Stimulated activated CD8-positive, alpha-beta memory T cell treated with anti-CD3 and anti-CD28 coated beads, Interleukin-4, amount 100 ng/mL, for 48 hours (primary cell): ENCODE measurements at places on chromosomes 3 and 15.
A peak's percentile ranks its signal among the peaks of the same experiment; 100 is the strongest.

GRCh38 chr3:119810018-119810435, 28.1 kb downstream of the NR1I2 start:
- peak; percentile 67 for DNase-seq

- no peak for DNase-seq
These were observed 119.2 kb downstream of the TMEM266 start for GRCh38 chr15:76179023-76179422.

- no peak for DNase-seq
These were observed 35.5 kb downstream of the NR2F2 start for GRCh38 chr15:96365781-96366525.

- DNase-seq: no peak
These were observed 284.5 kb upstream of the PLSCR5 start for GRCh38 chr3:146889626-146890025.

DNA sequence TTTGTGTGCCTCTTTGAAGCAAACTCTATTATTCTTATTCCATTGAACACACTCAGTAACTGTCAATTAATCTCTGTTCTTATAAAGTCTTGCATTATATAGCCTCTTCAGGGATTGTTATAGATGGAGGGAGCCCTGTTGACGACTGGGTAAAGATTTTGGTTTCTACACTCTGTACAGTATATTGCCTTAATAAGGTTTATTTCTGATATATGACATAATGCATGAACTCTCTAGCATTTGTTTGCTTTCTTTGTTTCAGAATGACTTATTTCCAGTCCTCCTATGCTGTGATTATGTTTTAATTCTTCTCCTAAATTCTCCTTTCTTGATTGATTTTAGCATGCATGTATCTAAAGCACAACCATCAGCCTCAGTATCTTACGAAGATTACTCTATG, 494.9 kb downstream of the DIPK2A start:
- no peak for DNase-seq

DNA sequence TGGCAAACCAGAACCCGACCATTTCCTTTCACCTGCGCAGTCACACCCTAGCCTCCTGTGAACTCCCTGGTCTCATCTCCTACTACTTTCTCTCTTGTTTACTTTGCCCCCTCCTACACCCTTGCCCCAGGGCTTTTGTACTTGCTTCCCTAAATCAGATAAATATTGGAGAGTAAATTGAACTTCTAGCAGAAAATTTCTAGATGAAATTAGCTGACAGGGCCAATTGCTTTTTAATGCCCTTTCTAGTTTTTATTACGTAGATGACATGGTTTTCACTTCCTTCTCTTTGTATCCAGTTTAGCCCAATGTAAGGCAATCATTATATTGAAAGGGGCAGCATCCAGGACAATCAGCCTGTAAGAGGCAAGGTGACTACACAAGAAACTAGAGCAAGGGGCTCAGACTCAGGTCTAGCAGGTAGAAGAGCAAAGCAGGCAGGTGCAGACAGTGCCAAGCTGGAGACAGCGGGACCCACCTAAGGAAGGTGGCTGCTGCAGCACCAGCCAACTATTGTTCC, 56.2 kb upstream of the TOPAZ1 start:
- DNase-seq: no peak

GRCh38 chr3:76367281-76367680, 581.9 kb upstream of the ZNF717 start:
- no peak for DNase-seq

DNA sequence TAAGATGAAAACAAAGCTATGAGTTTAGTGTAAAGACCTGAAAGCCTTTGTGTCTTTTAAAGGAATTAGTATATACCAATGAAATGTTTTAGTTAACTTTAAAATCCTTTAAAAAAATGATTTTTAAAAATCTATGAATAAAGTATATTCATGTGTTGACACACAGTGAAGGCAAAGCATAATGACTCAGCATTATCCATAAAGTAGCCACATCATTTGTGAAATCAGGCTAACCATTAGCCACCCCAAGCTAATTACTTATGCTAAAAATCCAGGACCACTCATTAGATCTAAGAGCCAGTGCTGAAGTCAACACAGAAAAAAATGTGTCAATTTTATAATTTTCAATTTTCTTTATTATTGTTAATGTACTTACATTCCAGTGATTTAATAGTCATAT, 310.2 kb downstream of the TBC1D5 start:
- DNase-seq: no peak

DNA sequence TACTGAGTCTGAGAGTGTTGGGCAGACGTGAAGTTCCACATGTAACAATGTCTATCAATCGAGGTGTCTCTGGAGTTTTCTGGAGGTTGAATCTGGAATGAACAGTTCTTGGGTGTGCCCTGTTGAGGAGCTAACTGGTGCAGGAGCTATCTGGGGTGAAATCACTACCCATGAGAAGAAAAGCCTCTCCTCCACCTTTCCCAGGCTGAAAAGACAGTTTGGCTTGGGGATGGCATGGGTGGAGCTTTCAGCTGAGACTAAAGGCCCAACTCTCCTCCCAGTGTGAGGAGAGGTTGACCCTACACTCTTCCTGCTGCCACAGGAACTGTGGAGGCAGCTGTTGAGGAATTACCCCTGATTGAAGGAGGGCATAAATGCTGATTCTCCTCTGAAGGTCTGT, 54.4 kb upstream of the LRRFIP2 start:
- DNase-seq: no peak

DNA sequence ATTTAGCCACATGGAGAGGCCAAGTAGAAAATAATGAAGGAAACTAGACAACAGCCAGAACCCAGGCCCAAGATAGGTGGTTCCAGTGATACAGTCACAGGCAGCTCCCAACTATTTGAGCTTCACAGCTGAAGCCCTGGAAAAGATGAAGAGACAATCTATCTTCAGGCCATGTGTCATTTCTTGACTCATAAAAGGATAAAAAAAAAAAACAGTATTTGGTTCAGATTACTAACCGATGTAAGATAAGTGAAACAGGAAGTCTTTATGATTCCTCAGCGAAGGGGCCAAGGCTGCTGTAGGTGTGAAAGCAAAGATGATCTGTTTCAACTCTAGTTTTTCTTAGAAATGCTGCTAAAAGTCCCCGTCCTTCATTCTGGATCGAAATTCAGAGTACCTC, 394.6 kb downstream of the ZNF385D start:
- DNase-seq: no peak

DNA sequence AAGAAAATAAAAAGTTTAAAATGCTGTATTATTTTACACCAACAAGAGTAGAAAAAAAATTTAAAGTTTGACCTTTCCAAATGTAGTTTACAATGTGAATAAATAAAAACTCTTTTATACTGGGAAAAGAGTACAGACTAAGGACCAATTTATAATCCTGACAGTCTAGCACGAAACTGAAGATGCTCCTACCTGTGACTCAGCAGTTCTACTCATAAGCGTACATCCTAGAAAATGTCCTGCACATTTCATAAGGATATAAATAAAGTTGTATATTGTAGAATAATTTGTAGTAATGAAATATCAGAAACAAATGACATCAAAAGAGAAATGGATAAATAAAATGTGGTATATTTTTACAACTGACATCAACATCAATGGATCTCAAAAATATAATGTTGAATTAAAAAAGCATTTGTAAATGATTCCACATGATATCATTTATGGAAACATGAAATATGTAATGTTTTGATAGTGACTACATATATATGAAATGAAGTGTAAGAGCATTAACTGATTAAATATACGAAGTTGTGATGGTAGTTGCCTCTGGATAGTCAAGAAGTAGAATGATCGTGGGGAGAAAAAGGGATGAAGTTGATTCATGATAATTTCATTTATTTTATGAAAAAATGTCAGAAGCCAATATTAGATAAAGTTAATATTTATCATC, 161.3 kb upstream of the CBLB start:
- DNase-seq: no peak

- DNase-seq: no peak
These were observed 809.2 kb downstream of the NAALADL2 start for GRCh38 chr3:175668300-175668699.

- DNase-seq: no peak
These were observed 14.3 kb downstream of the SLC28A1 start for GRCh38 chr15:84898761-84899160.

- DNase-seq: no peak
These were observed 19.8 kb downstream of the GPR160 start for GRCh38 chr3:170057550-170057949.

DNA sequence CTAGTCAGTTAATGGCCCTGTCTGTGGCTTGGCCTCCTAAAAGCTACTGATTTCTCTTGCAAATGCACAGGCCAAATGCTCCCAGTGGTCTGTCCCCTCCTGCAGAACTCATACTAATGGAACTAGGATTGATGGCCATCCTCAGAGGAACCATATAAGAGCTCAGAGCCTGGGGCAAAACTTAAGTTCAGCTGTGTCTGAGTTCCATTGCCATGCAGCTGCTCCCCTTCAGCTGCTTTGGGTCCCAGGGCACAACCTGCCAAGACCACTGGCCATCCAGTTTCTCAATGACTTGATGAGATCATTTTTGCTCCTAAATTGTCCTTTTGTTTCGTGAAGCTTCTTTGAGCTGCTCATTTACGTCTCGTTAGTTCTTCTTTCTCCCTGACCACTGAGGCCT, 529.5 kb upstream of the TBL1XR1 start:
- no peak for DNase-seq

GRCh38 chr15:97759363-97759762, 201.1 kb upstream of the ARRDC4 start:
- DNase-seq: no peak

DNA sequence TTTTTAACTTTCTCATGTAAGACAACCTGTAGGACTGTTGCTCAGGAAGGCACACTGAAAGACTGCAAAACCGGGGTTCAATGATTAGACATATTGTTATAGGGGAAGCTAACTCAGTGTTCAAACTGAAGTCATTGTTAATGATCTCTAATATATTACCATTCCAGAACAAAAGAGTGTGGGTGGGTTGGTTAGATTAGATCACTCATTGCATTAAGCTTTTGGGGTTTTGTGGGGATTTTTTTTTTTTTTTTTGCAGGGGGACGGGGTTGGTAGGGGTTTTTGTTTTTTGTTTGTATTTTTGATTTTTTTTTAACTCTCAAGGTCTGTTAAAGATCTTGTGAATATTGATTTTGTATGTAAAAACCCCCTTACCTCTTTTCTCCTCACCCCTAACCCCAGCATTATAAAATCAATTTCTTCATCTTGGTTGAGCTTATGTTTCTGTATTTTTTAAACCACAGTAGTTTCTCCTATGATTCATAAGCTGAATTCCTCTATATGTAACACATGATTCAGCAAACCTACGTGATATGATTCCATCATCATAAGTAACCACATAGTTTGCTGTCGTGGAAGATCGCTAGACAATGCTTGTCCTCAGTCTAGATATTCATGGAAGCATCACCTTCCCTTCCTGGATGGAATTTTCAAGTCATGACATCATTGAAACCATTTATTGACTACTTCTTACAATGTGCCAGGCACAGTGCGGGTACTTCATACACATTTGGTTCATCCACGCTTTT, 544.1 kb upstream of the MDFIC2 start:
- no peak for DNase-seq

GRCh38 chr3:133895208-133896001, at the start of gene RAB6B:
RAB6B (minus strand) TSS chr3:133895882; CDS start chr3:133895466, 416 bp downstream.
- DNase-seq: no peak
